ENCODE measurements at places on chromosomes 3 and 15.

- no peak for DNase-seq
Measured at GRCh38 chr3:33791477-33792166, 6.8 kb upstream of the PDCD6IP start.

DNA sequence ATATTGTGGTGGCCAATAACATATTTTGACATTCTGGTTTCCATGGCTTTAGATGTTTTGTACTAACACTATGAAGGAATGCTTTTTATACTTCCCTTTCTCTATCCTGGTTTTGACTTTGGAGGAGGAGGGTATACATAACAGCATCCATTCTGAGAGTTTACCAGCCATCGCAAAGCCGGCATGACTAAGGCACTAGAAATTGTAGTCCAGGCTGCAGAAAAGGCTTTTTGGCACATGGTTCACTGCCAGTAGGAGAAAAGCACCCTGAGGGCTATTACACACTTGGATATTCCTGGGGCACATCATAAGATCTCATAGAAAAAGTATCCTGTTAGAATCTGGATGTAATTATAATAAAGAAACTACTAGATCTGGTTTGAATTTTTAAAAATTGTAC lies 101.8 kb downstream of the STT3B start:
- DNase-seq: peak; percentile 76

- DNase-seq: no peak
Measured at GRCh38 chr3:123004201-123004918, 23.2 kb downstream of the SEMA5B start.

DNA sequence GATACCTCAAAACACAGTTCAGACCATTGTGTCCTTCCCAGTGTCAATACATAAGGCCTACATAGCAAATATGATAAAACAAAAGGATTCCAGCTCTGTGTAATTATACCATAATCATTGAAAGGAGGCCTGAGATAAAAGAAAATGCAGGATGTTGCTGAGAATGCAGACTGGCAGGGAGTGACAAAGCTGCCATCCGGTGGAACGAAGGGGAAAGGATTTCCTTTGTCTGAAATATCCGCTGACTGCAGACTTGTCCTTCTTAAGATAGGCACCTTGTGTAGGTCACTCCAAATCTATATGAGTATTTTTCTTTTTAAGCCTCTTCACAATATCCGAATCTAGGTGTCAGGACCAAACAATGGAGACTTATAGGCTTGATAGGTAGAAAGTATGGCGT lies 108.0 kb downstream of the KCNH8 start:
- DNase-seq: no peak

DNA sequence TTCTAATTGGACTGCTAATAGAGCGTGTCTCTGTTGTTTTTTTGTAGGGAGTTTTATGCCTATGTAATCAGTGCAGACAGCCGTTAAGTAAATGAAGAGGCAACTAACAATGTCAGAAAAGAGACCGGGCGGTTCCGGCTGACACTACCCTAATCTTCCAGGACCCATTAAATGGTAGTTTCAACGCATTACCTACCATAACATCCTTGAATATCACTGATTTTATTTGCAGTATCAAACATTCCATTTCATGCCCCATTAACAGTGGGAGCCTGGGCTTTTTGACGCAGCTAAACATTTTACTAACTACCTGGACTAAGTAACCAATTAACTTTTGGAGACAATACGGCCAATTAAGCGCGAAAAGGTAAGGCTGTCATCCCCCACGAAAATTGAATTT lies 832.9 kb upstream of the NR2F2 start:
- DNase-seq: no peak

- DNase-seq: no peak
Measured at GRCh38 chr3:182058488-182058887, 346.8 kb downstream of the SOX2 start.

- DNase-seq: no peak
Measured at GRCh38 chr3:51970606-51971300, 3.1 kb downstream of the ABHD14B start.

DNA sequence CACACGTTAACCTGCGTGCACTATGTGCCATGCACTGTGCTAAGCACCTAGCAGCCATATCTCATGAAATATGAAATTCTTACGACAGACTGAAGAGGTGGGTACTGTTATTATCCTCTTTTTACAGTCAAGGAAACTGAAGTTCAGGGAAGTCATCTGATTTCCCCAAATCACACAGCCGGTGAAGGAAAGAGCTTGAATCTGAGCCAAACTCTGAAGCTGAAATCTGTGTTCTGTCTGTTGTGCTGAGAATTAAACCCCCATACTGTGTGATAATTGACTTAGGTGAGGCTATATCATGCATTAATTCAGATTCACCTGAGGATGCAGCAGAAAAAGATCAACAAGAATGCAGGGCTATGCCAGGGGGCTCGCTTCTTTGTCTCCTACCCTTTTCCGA lies 475 bp downstream of the FAM107A start:
- no peak for DNase-seq

DNA sequence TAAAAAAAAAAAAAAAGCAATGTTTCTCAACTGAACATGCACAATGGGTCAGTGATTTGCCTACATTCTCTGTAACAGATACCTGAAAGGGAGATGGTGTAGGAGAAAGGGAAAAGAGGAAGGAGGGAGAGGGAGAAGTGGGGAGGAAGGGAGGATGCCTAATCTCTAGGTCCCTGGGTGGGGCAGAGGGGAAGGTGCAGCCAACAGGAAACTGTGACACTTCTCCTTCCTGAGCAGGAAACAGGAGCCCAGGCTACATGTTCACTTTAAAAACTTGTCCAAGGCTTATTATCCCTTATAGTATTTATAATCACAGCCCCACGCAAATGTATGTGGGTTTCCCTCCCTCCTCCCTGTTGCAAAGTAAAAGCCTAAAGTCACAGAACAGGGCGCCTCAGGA lies 137.9 kb downstream of the MINAR1 start:
- DNase-seq: no peak

GRCh38 chr3:167728176-167728575 lies 6.5 kb downstream of the PDCD10 start:
- peak; percentile 11 for DNase-seq

DNA sequence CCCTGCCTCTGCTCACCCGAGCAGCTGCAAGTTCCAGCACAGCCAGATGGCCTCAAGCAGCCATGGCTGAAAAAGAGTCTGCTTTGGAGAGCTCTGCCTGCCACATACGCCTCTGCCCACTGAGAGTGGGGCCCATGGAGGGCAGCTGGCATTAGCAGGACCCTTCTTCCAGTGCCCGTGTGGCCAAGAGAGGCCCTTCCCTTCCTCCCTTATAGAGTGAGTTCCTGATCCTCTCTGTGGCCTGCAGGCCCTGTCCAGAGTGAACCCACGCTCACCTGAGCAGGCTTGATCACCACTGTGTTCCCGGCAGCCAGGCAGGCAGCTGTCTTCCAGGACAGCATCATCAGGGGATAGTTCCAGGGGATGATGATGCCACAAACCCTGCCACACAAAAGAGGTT lies 41.4 kb upstream of the SLC41A3 start:
- DNase-seq: no peak

GRCh38 chr15:37041042-37041441 lies 59.3 kb downstream of the MEIS2 start:
- no peak for DNase-seq

All from HFF-Myc (cell line).